ENCODE measurements at places on chromosomes 4 and X.

DNA sequence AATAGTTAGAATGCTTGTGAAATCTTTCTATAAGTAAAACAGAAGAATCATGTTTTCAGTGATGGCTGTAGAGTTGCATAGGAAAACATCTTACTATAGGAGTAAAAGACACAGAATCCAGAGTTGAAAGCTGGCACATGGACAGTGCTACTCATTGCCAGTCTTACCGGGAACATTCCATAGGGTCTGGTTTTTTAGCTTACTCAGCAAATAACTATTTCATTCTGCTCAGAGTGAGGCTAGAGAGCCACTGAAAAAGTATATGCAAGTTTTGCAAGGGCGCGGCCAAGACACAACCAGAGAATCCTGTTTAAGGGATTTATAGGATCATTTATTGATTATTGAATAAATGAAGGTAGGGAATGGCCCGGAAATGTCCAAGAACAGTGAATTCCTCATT lies 60.3 kb downstream of the MTHFD2L start:
- DNase-seq, result no peak

DNA sequence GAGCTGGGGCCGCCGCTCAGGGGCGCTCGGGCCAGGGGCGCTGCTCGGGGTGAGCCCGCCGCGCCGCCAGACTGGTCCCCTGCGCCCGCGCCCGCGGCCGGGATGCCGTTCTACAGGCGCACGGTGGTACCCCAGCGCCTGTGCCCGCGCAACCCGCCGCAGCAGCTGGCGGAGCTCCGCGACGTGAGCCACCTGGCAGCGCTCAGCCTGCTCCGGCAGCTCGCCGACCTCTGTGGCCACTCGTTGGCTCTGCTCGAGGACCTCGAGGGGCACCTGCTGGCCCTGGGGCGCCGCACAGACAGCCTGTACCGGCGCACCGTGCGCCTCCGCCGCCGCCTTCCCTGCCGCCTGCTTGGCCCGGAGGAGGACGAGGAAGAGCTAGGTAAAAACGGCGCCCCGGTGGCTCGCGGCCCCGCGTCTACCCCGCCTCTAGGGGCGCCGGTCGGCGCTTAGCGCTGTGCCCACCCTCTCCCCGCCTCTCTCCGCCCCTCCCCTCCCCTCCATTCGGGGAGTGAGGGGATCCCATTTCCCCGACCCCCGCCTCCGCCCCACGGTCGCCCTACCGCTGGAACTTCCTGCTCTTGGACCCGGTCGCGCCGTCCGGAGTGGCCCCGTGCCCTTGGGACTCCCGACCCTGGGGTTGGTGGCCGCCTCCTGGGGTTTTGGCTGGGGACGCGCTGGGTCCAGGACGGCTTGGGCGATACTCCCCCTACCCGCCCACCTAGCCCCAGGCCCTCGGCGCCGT lies 513 bp downstream of the NHSL2 start:
- no peak for DNase-seq

GRCh38 chr4:35836596-35836995 lies 407.7 kb downstream of the ARAP2 start:
- no peak for DNase-seq

DNA sequence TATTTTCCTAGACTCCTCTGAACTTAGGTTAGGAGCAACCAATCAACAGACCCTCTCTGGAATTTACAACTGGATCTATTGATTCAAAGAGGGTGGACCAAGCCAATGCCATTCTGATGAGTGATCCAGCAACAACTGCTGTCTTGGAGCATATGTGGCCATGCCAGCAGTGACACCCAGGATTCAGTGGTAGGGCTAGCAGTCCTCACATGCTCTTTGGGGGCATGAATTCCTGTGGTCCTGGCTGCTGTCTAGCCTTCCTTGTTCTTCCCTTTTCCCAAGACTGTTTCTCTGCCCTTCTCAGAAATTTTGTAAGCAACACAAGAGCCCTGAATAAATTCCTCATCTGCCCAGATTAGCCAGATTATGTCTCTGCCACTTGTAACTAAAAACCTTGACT lies 61.5 kb upstream of the GATB start:
- DNase-seq, result no peak

DNA sequence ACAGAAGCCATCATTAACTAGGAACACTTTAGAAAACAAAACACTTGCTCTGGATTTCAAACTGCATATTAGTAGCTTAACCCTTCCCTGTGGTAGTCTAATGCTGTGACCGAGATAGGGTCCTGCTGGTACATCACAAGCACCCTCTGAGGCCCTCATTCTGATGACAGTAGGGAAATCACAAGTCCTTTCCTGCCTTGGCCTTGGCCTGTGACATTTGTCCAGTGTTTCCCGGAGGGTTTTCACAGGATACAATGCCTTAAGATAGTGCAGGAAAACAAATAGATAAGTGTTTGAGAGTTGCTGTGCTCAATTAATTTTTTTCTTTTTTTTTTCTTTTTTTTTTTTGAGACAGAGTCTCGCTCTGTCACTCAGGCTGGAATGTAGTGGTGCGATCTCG lies 29.0 kb downstream of the SYAP1 start:
- DNase-seq, result no peak

GRCh38 chr4:98203332-98204235 lies 57.6 kb upstream of the RAP1GDS1 start:
- DNase-seq, result no peak

DNA sequence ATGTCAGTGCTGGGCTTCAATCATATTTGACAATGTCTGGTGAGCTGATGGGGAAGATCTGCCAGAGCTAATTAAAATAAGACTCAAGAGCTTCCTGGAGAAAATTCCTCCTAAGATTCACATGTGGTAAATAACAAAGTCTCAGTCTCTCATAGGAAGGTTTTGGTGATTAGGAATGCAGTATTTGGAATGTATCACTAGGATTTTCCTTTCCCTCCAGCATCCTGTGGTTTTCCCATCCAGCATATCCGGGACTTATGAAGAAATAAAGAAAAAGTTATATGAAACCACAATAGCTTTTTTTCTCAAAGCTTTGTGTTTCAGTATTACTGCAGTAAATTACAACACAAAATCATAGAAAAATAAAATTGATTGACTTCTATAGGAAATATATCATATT lies 1597.1 kb downstream of the ADGRL3 start:
- DNase-seq, result no peak

- no peak for DNase-seq
These were observed 113.1 kb downstream of the SHROOM4 start for GRCh38 chrX:50700921-50701320.

DNA sequence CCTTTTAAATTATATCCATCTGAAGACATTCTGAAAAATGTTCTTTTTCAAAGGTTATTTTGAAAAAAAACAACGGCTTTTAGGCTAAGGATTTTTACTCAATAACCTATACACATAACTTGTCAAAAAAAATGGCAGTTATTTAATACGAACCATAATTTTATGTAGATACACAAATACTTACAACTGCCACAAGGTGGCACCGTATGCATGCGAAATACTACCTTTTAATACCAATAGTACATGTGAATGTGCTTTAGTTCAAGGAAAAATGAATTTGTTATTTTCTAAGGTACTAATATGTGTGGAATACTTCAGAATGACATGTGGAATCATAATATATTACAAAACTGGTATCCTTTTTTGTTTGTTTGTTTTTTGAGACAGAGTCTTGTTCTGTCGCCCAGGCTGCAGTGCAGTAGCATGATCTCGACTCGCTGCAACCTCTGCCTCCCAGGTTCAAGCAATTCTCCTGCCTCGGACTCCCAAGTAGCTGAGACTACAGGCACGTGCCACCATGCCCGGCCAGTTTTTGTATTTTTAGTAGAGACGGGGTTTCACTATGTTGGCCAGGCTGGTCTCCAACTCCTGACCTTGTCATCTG lies 4.6 kb upstream of the MAD2L1 start:
- DNase-seq, result no peak

DNA sequence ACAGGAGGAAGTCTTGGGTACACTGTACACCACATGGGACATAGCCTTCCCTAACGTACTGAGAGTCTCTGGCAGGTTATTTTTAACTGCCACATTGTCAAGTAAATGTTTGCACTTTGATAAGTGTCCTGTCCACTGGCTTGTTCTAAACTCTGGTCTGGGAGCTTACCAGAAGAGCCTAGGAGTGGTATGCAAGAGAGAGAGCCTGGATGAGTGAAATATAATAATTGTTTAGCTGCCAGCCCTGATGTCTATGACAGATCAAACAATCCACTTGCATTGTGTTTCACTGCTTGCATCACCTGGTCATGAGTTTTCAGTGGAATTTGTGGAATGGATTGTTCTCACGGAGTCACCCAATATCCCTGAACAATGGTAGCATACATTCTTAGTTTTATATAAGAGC lies 91.6 kb downstream of the SHROOM3 start:
- DNase-seq, result no peak

- no peak for DNase-seq
These were observed 807 bp downstream of the HMX1 start for GRCh38 chr4:8870647-8871416.

- DNase-seq, result no peak
These were observed 5.9 kb downstream of the THAP9 start for GRCh38 chr4:82906469-82906868.

DNA sequence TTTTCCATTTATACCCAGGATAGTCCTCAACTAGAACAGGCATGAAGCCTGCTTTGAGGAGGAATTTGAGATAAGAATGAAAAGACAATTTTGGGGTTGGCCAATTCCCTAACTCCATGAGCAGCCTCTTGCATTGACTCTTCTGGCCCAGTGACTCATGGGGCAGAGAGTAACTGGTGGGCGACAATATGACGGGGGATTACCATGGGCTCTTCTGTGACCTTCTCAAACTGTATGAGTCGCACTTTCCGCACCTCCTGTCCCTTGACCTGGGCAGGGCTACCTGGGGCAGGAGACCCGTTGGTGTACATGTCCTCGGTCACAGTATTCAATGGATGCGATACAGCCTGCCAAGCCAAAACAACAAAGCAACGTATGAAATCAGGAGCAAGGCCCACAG lies 13.3 kb downstream of the MPP1 start:
- no peak for DNase-seq

- no peak for DNase-seq
These were observed 1361.9 kb upstream of the ADGRL3 start for GRCh38 chr4:59838236-59838635.

DNA sequence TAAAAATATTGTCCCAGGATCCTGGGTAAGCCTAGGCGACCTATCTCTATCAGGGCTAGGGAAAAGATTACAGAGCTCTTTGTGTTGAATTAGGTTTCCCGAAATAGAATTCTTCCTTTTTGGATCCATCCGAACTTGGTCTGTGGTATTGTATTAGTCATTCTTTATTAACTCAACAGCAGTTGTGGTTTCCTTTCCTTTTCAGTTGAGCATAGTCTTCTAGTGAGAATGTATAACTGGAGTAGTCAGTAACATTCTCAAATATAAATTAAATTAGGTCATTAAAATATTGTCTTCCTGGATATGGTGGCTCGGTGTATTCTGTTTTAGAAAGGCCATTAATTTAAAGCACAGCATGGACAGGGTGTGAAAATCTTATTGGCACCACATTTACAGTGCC lies 520.4 kb downstream of the NLGN4X start:
- no peak for DNase-seq

DNA sequence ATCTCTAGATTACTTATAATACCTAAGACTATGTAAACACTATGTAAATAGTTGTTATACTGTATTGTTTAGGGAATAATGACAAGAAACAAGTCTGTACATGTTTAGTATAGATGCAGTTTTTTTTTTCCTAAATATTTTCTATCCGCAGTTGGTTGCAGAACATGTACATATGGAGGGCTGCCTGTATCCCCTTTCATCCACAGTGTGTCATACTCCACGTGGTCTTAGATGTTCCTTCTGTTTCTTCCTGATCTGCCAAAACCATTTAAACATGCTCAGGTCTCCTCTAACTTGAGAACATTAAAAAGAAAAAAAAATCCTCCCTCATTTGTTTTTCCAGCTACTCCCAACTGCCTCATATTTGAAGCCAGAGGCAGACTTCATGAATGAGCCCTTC lies 14.0 kb downstream of the OCIAD1 start:
- no peak for DNase-seq

- DNase-seq, result no peak
These were observed 192.7 kb downstream of the SPRY1 start for GRCh38 chr4:123589301-123589700.

GRCh38 chr4:6608758-6609414 lies 31.6 kb upstream of the MRFAP1 start:
- DNase-seq, result no peak

DNA sequence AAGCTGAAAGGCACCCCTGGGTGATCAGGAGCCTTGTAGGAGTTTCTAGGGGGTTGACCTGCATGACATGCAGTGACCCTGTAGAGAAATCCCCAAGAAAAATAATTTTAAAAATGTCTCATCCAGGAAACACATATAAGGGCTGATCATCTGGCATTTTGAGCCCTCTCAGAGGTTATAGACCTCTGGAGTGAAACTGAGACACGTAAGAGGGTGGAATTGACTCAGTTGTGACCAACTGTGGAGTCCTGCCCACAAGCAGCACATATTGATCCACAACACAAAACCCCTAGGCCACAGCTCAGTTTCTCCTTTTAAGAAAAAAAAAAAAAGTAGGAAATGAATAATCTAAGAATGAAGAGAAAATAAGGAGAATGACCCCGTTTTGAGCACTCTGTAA lies 32.5 kb upstream of the MTMR8 start:
- no peak for DNase-seq

DNA sequence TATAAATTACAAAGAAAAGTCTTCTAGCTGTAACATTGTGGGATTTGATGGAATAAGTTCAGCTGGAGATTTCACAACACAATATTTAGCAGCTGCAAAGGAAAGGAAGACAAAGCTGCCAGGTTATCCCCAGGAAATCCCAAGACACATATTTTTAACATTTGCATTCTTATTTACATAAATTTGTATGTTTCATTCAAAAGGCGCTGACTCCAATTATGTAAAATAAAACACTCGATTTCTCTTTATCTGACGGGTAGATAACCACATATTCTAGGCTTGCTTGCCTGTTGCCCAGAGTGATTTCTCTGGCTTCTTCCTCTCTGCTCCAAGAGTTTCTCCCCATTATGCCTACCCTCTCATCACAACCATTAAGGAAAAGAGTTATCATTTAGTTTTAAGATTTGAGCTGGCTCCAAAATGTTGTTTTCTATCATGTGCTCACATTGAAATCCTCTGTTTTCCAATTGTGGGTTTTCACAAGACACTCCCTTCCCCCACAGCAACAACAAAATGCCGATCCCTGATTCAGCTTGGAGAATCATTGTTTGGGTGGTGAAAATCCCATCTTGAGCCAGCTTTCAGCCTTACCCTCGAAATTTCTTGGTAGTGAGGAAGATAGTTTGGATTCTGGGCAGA lies 128.2 kb upstream of the RASGEF1B start:
- DNase-seq, result no peak

DNA sequence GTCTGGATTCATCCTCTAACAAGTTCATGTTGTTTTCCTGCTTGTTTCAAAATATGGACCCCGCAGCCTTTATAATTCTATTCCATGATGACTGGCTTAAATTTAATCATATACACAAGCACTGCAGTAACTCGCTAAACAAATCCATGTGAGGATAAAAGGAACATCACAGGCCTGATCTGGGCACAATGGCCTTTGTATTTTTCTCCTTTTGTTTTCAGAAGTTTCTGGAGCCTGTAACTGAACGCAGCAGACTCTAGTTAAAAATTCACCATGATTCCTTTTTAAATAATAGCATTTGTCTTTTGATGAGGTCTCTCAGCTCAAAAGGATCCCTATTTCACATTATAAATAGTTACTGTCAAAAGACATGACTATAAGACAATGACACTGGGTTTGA lies 30.2 kb upstream of the TMEM184C start:
- DNase-seq, result no peak

- no peak for DNase-seq
These were observed 968.6 kb downstream of the ADGRL3 start for GRCh38 chr4:62168681-62169080.

Data from activated CD8-positive, alpha-beta memory T cell treated with anti-CD3 and anti-CD28 coated beads for 1 hour (primary cell).